ENCODE measurements at places on chromosomes 16 and 17.

DNA sequence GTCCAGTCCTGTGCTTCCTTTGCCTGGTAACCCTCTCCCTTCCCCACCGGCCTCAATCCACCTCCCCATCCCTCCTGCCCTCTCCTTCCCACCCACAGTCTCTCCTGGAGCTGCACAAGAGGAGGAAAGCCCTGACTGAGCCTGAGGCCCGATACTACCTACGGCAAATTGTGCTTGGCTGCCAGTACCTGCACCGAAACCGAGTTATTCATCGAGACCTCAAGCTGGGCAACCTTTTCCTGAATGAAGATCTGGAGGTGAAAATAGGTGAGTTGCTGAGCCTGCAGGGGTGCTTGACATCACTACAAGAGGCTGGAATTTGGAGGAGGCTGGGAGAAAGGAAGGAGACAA, 1.3 kb downstream of the PLK1 start:
- DNase-seq = no peak

GRCh38 chr17:81545160-81545949, 6.8 kb downstream of the FAAP100 start:
- DNase-seq = no peak

GRCh38 chr17:47975189-47975822, 4.4 kb downstream of the CDK5RAP3 start:
- no peak for DNase-seq

- DNase-seq = no peak
Observed at GRCh38 chr17:4722678-4723240, 8.5 kb upstream of the MED11 start.

DNA sequence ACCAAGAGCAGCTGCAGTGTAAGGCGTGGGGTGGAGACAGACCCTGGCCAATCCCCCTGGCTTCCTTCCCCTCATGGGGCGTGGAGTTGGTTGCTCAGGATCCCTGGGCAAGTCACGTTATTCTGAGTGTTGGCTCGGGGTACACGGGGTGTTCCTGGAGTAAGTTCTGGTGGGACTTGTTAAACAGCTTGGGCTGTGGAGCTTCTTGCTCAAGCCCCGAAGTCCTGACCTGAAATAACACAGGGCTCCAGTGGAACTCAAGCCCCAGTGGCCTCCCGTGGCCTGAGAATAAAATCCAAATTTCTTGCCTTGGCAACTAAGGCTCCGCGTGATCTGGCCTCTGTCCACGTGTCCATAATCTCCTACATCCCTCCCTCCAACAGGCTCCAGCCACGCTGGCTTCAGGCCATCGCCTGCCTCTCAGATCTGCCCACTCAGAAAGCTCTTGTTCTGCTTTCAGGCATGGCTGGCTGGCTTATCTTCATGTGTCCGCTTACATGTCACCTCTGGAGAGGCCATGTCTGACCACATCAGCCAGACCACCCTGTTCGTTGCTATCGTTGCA, 49.3 kb upstream of the BCO1 start:
- no peak for DNase-seq

GRCh38 chr17:33661975-33662374, 368.9 kb upstream of the ASIC2 start:
- no peak for DNase-seq

GRCh38 chr16:79751471-79752184, 151.1 kb upstream of the MAF start:
- DNase-seq = no peak

DNA sequence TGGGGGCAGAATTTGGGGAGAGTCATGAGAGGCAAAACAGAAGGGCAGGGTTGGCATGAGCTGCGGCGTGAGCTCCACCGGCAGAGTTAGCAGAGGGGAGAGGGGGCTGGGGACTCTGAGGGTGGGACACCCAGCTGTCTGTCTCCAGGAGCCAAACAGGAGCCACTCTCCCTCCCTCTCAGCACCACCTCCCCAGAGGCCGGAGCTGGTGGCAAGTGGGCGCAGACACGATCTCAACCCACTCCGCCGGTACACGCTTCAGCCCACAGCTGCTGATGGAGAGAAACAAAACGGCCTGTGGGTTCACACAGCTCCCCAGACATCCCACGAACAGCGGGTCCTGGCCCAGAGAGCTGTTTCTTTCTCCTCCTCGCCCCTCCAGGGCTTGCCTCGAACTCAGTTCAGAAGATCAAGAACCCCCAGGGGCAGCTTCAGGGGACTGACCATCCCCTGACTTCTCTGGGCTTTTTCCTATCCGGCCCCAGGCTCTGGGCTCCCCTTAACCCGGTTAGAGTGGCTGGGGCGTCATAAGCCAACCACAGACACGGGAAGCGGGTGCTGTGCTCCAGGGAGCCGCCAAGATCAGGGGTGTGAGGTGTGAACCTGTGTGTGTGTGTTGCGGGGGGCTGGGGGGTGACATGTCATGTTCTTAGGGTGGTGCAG, 7.6 kb downstream of the RHBDF2 start:
- no peak for DNase-seq

GRCh38 chr16:12558641-12559040, 245.0 kb downstream of the CPPED1 start:
- DNase-seq = no peak

DNA sequence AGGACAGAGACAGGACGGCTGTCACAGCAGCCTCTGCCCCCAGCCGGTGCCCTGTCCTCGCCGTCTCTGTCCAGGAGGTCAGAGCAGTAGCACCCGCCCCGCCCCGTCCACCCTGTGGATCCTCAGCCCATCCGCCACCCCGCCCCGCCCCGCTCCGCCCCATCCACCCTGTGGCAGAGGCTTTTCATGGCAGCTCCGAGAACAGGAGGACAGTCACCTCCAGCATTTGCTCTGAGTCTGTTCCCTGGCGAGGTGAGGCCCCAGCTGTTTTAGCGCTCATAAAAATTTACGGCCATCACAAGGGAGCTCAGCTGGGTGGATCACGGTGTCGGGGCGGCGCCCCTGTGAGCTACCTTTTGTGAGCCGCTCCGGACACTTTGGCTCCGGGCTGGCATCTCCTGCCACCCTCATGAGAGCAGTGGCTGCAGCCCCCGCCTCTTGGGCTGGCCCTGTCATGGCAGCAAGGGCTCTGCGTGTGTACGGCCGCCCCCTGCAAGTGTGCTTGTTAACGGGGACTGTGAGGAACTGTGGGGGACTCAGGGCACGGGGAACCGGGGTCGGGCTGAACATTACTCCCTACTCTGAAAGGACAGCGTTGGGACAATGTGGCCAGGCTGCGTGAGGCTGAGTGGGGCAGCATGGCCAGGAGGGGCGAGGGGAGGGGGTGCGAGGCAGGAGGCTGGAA, 32.3 kb upstream of the GNG13 start:
- DNase-seq = no peak

DNA sequence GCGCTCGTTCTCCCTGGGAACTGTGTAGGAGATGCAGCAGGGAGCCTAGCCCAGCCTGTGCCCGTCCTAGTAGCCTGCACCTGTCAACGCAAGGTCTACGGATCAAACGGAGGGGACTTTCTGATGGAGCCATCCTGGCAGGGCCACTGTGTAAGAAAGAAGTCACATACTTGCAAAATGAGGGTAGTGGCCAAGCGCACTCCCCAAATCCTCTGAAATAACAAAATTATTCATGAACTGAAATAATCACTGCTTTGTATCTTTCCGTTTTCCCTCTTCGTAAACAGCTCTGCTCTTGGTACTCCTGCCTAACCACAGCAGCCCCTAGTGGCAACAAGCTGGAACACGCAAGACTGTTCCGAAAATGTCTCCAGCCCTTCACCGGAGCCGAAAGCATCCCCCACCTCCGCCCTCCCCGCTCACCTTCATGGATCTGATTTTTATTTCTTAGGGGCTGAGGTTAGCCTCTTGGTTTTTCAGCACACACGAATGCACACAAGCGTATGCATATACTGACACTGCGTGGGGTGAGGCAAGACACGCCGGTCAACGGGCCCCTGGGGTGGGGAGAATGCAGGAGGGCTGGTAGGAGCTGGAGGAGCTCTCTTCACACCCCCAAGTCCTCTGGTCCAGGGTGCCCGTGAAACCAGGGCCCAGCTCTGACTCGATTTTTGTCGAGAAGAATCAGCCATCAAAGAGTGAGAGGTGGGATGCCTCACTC, 100.8 kb downstream of the ABCC12 start:
- no peak for DNase-seq

GRCh38 chr16:88477631-88478519, 24.8 kb downstream of the ZFPM1 start:
- DNase-seq = peak; percentile 31

- no peak for DNase-seq
Observed at GRCh38 chr16:25040543-25040942, 25.4 kb upstream of the ARHGAP17 start.

DNA sequence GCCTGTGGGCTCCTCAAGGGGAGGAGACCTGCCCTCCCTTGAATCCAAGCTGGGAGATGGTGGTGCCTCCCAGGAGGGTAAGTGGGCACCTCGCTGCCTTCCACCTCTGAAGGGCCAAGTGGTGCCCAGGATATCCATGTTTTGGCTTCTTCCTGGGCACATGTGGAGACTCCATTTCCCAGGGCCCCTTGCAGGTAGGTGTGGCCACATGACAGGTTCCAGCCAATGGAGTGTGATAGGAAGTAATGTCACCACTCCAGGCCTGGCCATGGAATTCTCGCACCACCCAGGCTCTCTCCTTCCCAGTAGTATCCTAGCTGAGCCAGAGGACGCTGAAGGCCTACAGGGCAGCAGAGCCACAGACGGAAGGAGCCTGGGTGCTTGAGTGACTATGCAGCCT, 17.6 kb upstream of the PEMT start:
- DNase-seq = no peak

DNA sequence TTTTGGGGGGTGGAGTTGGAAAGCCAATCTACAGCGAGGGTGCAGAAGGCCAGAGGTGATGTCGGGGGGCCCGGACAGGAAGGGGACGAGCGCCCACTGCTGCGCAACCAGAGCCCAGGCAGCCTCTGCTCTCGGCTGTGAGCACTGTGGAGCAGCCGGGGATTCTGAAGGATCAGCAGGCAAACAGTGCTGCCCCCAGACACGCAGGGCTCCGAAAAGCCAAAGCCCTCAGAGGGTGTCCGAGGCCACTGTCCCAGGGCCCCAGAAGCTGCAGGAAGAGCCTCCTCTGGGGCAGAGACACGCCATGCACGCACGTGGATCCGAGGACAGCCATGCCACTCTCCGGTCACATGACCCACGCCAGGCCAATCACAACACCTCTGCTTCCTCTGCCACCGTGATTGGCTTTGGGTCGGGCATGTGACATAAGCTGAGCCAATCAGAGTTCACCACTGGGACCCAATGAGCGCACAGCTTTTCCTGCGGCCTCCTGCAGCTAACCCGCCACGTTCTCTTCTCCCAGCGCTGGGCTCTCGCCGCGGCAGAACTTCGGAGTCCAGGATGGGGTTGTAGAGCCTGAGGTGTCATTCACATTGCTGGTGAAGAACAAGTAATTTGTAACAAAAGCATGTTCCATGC, 40.7 kb downstream of the ACTG1 start:
- DNase-seq = no peak

- no peak for DNase-seq
Observed at GRCh38 chr17:68969101-68969500, 13.9 kb upstream of the ABCA8 start.

DNA sequence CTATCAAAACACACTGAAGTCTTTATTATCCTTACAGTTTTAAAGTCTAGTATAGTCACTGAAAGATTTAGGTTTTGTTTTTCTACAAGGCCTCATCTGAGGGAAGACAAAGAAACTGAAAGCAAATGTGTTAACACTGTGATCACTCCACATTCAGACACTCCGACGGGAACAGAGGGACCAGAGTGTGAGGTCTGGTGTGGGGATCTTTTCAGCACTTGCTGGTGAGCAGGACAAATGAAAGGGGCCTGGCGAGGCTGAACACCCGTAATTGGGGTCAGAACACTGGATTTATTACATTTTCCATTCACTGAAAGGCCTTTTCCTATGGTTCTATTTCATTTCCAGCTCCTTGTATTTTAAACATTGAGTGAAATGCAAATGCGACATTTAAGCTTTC, 910.5 kb downstream of the CDH11 start:
- DNase-seq = no peak

DNA sequence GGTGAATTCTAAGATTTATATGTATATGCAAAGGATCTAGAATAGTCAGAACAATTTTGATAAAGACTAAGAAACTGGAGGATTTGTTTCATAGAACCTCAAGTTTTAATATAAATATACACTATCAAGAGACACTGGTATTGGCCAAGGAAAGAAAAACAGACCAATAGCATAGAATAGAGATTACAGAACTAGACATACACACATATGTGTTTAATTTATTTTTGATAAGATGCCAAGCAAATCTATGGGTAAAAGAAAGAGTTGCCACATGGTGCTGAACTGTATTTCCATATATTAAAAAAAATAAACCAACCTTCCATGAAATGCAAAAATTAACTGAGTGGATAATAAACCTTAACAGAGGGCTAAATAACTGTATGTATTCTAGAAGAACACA, 27.9 kb upstream of the LRRC37A3 start:
- DNase-seq = no peak

DNA sequence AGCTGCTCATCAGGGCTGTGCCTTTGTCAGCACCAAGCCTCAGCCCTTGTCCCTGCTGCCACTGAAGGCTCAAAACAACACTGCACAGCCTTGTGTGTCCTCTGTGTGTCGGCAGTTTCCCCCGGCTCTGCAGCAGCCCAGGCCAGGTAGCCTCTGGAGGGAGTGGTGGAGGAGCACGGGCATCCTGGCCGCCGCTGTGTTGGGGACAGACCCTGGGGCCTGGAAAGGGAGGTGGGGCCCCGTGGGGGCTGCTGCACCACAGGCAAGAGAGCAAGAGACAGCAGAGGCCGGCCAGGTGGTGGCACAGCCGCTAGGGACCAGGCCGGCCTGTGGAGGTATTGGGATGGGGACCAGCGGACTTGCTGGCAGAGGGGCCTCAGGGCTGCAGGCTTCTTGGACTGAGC, 96.9 kb upstream of the ZNF750 start:
- no peak for DNase-seq

GRCh38 chr16:79723583-79724168, 123.1 kb upstream of the MAF start:
- no peak for DNase-seq

DNA sequence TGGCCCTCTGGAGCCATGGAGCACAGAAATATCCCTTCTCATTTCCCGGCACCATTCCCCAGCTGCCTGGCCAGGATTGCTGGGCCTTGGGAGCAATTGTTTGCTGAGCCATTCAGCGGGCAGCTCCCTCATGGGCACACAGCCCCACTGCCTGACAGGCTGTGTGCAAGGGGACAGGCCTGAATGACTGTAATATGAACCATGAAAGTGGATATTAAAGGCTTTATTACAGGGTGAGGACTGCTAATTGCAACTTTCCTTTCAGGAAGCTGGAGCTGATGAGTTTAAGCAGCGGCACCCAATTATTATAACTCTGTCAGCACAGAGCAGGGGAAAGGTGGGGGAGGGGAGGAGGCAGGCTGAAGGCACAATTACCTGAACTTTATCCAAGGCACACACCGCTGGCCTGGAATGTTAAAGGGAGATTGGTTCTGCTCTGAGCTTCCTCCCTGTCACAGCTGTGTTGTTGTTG, 159.8 kb upstream of the SDK2 start:
- no peak for DNase-seq

Data from activated T-cell treated with anti-CD3 and anti-CD28 coated beads, Interleukin-2, amount 50 U/mL, for 4 hours (primary cell).